ENCODE measurements at places on chromosomes 5 and 9.
A peak's percentile ranks its signal among the peaks of the same experiment; 100 is the strongest.

- DNase-seq: no peak
Measured at GRCh38 chr9:116074658-116075057, 78.9 kb upstream of the PAPPA start.

DNA sequence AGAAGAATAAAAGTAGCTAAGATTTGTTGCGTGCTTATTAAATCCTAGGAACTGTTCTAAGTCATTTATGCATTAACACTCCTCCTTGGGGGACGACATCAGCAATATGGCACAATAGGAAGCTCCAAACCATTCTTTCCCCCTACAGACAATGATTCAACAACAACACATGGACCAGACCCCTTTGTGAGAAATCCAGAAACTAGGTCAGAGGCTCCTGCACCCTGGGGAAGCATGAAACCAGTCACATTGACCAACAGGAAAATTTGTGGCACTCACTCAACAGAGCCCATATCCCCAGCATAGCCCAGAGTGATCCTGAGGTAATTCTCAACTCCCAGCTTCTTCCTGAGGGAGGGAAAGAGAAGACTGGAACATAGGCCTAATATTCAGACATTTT lies 294.4 kb downstream of the HINT1 start:
- no peak for DNase-seq

GRCh38 chr5:15785531-15785981 lies 285.6 kb downstream of the FBXL7 start:
- DNase-seq: no peak

GRCh38 chr5:178288401-178289368 lies 56.1 kb upstream of the PHYKPL start:
- DNase-seq: no peak

GRCh38 chr5:10480237-10480985 lies 38.7 kb downstream of the ROPN1L start:
- no peak for DNase-seq

- DNase-seq: no peak
Measured at GRCh38 chr5:18497089-18497488, 862.8 kb downstream of the TAF11L14 start.

- DNase-seq: peak; percentile 58
Measured at GRCh38 chr9:35664531-35665470, at the start of gene ARHGEF39. Gene ARHGEF39, minus strand, starts transcription at chr9:35665195. Its CDS starts 26 bp downstream, at chr9:35665169.

GRCh38 chr5:113267361-113267900 lies 167.4 kb downstream of the TSSK1B start:
- DNase-seq: no peak

DNA sequence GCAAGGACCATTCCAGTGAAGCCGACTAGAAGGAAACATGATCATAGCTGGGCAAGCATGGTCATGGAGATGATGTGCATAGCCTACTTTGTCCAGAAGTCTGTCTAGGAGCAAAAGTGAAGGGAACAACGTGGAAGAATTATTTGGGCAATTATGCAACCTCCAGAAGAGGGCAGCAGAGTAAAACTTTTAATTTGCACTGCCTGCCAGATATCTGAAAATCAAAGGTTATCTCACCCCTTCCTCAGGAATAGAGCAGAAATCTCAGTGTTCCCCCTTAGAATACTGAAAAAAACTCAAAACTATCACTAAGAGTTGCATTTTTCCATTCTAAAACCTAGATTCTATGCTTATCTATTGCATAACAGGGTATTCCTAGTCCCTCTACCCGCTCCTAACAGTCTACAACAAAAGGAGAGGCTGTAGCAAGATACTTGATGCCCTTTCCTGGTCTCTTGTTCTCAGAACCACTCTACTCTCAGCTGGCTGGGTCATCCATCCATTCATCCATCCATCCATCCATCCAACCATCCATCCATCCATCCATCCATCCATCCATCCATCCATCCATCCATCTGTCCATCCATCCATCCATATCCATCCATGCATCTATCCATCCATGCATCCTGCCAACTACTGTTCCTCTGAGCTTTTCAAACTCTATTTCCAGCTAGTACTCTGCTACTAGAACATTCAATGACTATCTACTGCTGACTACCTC lies 8.4 kb upstream of the SETD9 start:
- no peak for DNase-seq

GRCh38 chr5:17346811-17347210 lies 129.4 kb downstream of the BASP1 start:
- DNase-seq: no peak

DNA sequence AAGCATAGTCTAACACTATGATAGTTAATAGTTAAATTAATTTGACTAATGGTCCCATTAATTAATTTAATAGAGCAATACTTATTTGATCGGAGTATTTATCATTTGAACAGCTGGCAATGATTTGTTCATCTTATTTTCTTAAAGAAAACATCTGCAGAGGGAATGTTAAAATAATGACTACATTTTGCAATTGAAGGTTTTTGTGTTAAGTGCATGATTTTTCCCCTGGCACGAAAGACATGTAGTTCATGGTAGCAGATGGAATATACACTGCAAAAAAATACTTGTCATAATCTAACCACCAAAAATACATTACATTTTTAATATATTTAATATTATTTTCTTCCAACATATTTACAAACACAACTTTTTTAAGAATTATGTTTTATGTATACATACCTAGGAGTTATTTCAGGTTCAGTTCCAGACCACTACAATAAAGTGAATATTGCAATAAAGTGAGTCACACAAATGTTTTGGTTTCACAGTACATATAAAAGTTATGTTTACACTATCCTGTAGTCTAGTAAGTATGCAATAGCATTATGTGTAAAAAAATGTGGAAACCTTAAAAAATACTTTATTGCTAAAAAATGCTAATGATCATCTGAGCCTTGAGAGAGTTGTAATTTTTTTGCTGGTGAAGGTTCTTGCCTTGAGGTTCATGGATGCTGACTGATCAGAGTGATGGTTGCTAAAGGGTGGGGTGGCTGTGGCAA lies 292.6 kb upstream of the DAB2 start:
- no peak for DNase-seq

DNA sequence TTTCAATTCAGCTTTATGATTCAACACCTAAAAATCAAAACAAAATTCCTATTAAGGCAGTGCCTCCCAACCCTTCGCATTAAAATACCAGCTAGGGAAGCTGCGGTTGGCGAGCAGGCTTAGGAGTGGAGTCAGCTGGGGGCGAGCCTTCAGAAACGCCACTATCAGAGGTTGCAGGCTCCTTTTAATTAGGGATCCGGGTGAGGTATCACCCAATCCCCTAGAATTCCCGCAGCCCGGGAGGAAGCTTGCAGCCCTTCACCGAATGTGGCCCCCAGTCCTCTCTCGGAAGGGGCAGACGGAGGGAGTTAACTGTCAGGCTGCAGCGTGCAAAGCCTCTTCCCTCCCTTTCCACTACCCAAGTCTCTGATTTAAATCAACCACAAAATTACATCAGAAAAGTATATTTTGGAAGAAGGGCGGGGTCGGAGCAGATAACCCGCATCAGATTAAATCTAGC lies 1.7 kb downstream of the STC2 start:
- no peak for DNase-seq

GRCh38 chr9:68507130-68507805 lies 33.4 kb downstream of the TMEM252 start:
- DNase-seq: no peak

- DNase-seq: no peak
Measured at GRCh38 chr9:33139421-33140228, 27.5 kb downstream of the B4GALT1 start.

DNA sequence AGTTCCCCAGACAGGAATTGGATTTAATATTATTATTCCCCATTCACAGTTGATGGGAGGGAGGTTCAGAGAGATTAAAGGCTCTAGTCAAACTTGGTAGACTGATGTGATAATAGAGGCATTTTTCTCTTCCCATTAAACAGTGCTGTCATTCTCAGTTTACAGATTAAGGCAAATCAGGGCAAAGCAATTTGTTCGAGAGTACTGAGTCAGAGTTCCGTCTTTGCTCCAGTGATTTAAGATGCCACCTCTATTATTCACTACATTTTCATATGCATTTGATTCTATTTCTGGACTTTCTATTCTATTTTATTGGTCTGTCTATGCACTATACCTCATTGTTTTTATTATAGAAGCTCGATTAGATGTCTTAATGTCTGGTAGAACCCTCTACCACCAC lies 201.0 kb upstream of the RAI14 start:
- DNase-seq: no peak

DNA sequence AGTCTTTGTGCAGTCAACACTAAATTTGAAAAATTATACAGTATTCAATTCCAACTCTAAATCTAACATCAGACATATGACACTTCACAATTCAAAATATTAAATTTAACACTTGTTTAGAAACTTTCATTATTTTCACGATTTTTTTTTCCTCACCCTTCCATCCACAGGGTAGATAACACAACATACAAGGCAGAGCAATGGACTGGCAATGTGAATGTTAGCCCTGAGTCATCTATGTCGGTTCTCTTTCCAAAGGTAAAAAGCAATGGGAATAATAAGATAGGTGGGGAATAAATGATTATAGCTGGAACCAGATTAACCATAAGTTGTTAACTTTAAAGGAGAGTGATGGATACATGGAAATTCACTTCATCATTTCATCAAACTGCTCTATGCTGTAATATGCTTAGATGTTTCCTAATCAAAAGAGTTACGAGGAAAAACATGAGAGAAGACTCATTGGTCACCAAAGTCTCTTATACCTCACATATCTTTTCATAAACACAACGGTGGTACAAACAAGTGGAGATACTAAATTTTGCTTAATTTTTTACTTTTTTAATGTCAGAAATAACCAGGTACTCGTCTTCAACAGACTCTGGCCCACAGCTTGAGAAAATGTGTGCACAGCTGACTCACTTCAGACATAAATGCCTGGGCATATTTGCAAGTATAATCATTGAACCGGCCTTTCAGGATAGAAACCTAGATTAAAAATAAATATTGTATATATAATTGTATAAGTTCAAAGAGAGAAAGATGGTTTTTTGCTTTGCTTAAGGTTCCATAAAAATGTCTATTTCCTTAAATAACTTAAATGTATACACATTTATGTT lies 23.0 kb downstream of the RFX3 start:
- DNase-seq: no peak

- DNase-seq: no peak
Measured at GRCh38 chr5:34042321-34042720, 692 bp downstream of the C1QTNF3 start.

DNA sequence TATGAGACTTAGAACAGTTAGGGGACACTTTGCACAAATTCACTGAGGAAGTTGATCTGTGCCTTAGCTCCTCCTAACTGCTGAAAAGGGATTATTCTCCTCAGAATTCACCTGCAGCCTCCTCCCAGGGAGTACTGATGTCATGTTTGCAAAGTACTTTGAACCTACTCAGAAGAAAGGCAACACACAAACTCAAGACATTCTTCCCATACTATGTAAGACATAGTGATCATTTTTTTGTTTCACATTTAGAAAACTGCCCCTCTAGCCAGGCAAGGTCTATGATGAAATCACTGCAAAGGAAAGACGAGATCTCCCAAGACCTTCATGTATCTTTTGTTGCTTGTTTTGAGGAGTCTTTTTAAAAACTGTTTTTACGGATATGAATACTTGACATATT lies 10.6 kb upstream of the VLDLR start:
- DNase-seq: no peak

GRCh38 chr9:109238655-109239054 lies 71.6 kb upstream of the FRRS1L start:
- DNase-seq: no peak

- DNase-seq: no peak
Measured at GRCh38 chr5:115815693-115816225, 700 bp downstream of the CDO1 start.

DNA sequence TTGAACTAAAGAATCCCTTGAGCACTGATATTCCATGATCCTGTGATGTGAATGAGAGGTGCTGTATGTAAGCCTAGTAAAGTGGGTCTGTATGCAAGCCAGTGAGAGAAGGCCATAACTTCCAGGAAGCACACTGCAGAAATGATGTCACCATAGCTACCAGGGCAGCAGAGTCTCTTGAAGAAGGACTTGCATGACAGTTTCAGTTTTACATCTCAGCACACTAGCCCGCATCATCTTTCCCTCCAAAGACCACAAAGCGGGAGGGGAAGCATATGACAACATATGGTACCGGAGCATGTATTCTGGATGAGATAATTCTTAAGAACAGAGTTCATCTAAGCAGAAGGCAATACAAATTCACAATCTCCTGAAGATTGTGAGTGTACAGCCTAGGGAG lies 37.6 kb upstream of the MAST4 start:
- DNase-seq: no peak

GRCh38 chr9:34628656-34629490 lies at the start of gene ARID3C:
Gene ARID3C, minus strand, starts transcription at chr9:34629066. Its CDS starts 1,052 bp downstream, at chr9:34628014.
- peak; percentile 22 for DNase-seq

DNA sequence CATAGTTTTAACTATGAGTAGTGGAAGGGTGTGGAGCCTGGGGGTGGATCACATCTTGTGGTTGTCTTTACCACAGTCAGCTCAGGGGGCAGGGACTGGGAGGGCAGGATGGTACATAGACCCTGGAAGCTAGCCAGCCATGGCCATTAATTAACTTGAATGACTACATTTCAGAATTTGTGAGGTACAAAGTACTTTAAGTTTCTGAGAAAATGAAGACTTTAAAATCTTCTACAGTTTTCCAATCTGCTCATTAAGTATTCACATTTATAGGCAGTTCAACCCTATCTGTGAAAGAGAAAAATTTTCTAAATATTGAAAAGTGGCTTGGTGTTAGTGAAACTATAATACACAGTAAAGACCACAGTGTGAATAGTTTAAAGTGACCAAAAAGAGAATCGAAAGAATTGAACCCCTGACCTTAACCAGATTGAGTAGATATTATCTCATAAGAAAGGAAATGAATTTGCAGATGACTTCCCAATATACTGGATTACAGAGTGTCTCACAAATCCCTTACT lies 234.2 kb upstream of the MEF2C start:
- no peak for DNase-seq

GRCh38 chr5:55484531-55484930 lies 50.2 kb downstream of the PLPP1 start:
- DNase-seq: no peak

DNA sequence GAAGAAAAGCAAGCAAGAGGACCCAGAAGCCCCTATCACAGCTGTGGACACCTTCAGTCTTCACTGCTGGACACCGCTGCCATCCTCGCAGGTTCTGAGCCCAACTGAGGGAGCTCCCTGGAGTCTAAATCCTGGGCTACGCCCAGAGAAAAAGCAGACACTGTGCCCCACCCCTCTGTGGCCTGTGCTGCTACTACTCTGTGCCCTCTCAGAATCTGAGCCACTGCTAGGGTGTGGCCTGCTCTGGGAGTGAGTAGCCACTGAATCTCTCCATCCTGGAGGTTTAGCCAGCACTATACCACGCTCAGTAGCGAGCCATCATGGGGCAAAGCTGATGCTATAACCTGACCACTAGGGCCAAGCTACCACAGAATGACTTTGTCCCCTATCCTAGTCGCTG lies 338.2 kb downstream of the NPR3 start:
- DNase-seq: no peak

DNA sequence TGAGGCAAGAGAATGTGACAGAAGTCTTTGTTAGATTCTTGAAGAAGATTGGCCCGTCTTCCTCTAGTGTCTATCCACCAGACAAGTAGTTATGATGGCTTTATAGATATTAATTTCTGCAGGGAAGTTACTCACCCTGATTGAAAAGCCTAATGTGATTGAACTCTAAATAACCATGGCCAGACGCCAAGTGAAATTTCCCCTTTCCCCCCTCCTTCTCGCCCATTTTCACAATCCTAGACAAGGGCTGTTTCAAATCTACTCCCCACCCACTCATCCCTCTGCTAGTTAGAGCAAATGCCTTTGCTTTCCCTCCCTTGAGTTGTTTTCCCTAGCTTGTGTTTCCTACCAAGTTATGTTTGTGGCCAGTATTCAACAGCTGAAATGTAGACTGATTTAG lies 182.5 kb downstream of the TMEM167A start:
- no peak for DNase-seq
